H9 (cell line): ENCODE measurements at places on chromosomes 4 and X. TPM values are rescaled to one million over a fixed set of nuclear protein-coding genes. Genes with fewer than 3 reads are reported as not detected.

DNA sequence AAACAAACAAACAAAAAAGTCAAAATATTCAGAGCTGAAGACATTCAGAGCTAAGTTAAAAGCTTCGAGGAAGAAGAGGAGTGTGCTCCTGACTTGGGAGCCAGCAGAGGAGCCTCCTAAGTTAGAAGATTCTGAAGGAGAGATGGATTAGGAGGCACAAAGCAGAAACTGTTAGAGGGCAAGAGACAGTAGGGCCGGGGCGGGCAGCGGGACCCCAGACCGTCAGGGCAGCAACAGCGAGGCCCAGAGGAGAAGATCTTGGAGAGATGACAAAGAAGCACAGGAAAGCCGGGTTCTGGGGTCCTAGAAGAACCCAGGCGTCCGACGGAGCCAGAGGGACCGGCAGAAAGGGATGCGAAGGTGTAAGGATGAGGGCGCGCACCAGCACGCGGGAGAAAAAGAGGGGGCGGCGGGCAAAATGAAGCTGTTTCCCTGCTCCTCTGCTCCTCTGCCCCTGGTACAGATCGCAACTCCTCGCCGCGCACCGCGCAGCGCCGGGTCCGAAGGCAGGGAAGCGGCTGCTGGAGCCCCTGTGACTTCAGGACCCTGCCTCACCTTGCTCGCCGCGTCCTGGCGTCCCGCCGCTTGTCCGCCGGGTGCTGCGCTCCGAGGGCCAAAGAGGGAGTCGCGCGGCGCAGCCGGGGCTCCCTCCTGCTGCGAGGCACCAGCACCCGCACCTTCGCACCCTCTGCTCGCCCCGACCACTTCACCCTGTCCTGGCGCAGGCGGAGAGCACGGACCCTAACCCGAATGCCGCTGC is 477 bp downstream of the KLHL13 start:
- DNase-seq = peak; percentile 33

DNA sequence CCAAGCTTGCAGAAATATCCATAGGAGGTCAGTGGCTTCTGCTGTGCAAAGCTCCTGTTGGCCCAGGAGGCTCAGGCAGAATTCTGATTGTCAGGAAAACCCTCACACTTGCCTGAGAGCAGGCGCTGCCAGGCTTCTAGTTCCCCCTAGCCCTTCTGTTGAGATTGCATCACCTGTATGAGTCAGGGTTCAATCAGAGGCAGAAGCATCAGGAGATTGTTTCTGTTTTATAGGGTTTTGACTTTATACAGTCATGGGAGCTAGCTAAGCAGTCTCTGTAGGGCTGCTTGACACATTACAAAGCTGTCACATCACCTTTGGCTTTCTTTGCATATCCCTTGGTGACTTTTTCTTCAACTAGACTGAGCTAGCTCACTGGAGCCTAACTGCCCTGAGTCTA is 27.8 kb downstream of the DIPK2B start:
- DNase-seq = no peak

The GIMD1 gene
- not detected in 2 replicates for total RNA-seq

The PABPC1L2A gene
- total RNA-seq = 0.35 and 0.52 TPM in 2 replicates
